HuH-7.5 (cell line): ENCODE measurements at places on chromosomes 3 and 15.
A peak's percentile ranks its signal among the peaks of the same experiment; 100 is the strongest.

DNA sequence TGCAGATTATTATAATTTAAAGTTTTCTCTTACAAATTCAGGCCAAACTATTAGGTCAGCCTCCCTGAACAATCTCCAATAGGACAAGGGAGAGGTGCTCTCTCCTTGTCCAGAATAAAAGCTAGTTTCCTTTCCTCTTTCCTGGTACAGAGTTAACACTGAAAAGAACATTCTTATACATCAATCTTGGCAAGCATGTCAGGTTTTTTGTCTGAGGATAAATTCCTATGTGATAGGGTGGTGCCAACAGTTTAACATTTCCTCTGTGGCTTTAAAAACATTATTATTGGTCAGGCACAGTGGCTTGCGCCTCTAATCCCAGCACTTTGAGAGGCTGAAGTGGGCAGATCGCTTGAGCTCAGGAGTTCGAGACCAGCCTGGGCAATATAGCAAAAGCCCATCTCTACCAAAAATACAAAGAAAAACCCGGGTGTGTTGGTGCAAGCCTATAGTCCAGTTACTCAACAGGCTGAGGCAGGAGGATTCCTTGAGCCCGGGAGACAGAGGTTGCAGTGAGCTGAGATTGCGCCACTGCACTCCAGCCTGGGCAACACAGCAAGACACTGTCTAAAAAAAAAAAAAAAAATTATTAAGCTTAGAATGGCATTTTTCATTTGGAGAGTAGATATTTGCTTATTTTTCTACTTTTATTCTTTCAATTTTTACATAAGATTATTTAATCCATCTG, 13.7 kb upstream of the ULK4 start:
- no peak for DNase-seq

- DNase-seq: no peak
Measured at GRCh38 chr3:133113526-133113925, 75.3 kb downstream of the TMEM108 start.

- no peak for DNase-seq
Measured at GRCh38 chr3:148606979-148607378, 90.7 kb upstream of the AGTR1 start.

GRCh38 chr15:64521726-64522164, 61.4 kb downstream of the ZNF609 start:
- DNase-seq: no peak

DNA sequence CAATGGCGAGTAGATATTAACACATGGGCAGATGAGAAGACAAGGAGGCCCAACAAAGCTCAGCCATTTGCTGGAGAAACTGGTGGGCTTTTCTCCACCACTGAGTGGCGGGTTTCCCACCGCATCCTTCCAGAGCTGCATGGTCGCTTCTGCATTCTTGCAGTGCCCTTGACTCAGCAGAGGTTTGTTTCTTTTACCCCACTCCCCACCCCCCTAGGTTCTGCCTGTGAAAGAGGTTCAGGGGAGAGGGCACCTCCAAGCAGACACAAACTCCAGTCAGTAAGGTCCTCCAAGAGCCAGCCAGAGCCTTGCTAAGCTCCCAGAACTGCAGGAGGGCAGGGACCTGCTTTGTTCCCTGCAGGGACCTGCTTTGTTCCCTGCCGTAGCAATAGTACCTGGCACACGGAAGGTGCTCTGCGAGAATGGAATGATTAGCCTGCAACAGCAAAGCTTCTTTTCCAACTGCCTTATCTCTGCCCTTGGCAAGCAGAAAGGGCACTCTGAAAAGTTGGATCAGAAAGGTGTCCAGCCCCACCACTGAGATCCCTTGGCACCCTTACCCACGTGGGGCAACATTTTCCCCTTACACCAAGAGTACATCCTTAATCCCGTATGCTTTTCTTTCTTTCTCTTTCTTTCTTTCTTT, 1.4 kb downstream of the PAQR5 start:
- DNase-seq: no peak

GRCh38 chr15:57460208-57460816, 84.0 kb downstream of the CGNL1 start:
- DNase-seq: no peak

DNA sequence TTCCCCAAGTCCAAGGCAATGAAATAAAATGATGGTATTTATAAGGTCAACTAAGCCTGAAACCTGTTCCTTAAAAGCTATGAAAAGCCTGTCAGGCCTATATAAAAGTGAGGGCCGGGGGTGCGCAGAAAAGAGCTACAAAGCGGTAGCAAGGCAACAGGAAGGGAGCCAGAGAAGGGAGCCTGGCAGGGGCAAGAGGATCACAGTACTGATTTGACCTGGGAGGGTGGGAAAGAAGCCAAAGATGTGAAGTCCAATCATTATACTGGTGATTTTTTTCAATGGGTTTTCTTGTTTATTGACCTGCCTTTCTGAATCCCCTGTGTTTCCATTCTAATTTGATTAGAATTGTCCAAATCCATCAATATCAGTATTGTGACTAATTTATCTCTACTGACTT, 64.3 kb upstream of the STT3B start:
- no peak for DNase-seq

- no peak for DNase-seq
Measured at GRCh38 chr15:52234596-52235541, 43.7 kb upstream of the GNB5 start.

- no peak for DNase-seq
Measured at GRCh38 chr15:99481951-99482230, 83.9 kb upstream of the MEF2A start.

DNA sequence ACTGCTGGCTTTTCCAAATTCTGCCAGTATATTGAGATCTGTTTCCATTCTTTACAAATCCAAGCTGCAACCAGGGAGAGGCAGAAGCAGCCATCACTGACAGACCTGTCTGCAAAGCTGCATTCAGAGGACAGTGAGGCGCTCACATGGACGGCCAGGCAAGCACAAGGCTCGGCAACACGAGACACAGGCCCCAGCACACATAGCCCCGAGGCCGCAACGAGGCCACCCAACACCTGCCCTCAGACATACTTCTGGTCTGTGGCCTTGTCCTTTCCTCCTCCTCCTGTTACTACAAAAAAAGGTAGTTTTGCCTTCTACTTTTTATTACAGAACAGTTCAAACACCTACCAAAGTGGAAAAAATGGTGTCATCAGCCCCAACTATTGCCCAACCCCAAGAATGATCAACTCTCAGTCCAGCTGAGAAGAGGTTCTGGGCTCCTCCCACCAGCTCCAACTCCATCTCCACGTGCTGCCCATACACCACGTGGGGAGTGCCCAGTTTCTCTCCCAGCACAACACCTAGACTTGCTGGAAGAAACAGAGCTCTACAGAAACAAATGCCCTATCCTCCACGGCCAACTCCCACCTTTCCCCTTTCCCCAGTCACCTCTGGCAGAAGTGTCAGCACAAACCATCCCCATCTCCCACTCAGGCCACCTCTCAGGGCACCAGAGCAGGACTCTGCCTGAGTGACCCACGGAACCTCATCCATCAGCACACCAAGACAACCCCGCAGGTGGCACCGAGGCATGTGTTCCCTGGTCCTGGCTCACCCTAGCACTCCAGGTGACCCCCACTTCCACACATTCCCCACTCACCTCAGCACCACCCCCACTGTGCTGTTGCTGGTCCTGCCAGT, 7.4 kb downstream of the ZXDC start:
- no peak for DNase-seq

- no peak for DNase-seq
Measured at GRCh38 chr15:73021139-73021621, 31.1 kb upstream of the NEO1 start.

DNA sequence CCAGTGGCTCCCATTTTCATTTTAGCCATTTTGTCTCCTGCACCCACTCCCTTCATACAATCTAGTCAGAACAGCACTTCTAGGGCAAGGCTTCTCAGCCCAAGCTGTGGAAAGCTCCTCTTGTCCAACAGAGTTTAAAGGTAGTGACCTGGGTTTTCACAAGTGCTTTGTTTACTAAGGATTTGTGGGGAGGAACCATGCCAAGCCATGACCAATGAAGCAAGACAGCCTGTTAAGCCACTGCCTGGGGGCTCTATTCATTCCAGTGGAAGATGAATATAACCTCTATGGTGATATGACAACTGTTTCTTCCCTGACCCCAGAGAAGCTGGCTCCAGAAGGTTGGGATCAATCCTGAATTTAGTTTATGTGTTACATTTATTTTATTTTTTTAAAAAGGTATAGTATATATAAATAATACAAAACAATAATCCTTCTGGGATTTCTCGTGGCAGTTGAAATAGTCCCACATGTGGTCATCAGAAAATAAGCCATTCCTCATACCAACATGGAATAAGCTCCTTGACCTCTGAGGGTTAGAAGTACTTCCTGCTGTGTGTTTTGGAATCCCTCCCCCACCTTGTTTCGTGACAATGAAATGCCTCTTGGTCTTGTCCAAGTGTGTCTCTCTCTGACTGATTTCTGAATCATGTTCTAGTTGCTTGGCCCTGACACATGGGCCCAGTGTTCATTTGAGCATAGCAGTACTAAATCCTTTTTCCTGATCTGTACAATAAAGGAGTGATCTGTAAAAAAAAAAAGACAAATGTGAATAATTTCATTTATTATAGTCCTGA, 13.3 kb upstream of the THUMPD3 start:
- DNase-seq: no peak

DNA sequence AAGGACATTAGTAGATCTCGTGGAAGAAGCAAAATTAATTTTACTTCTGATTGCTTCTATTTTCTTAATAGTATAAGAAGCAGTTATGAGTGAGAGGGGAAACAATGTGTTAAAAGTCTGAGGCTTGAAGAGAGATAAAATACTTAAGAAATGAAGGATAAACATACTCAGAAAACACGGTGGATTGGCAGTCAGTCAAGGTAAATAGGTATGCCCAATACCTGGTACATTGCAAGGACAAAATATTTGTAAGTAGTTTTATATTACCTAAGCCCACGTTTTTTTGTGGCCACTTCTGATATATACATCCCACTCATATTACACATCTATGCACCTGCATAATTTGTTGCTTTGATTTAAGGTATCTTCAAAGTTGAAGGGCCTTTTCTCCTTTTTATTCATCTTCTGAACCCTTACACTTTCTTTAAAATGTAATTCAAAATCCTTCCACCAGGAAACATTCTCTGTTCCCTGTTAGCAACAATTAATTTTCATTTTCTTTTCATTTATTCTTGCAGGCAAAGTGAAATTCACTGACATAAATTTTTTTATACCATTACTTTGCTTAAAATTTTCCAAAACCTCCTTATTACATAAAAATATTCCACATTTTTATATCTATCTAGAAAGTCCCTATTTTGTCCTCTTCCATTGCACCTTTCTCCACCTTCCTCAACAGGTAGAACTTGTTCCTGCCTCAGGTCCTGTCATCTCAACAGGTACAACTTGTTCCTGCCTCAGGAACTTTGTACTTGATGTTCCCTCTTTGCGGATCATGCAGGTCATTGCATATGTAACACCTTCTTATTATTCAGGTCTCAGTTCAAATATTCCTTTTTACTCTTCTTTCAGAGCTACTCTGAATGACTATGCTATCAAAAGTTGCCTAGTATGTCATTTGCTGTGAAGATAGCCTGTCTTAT, 755.7 kb upstream of the ALCAM start:
- DNase-seq: no peak

- DNase-seq: no peak
Measured at GRCh38 chr3:30751610-30752299, 142.7 kb downstream of the GADL1 start.

DNA sequence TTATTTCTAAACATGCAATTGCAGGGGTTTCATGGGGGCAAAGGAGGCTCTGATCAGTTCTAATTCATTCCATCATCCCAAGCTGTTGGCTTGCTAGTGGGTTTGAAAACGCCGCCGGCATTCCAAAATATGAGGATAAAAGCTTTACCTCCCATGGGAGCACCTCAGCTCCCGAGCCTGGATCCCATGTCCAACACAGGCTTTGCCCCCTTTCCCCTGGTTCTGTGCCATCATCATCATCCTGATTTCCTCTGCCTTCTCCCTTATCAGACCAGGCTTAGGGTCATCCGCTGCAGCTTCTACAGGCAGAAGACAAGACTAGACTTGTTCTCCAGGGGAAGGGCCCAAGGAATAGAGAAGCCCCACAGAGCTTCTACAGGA, 25.4 kb downstream of the SH3BP5 start:
- no peak for DNase-seq

- no peak for DNase-seq
Measured at GRCh38 chr3:134625462-134625861, 25.4 kb downstream of the KY start.

GRCh38 chr15:67080900-67081431, 15.6 kb downstream of the SMAD3 start:
- DNase-seq: no peak

GRCh38 chr15:42345504-42345903, 13.8 kb upstream of the CAPN3 start:
- DNase-seq: no peak

- DNase-seq: no peak
Measured at GRCh38 chr3:12590096-12590495, 33.2 kb downstream of the MKRN2 start.

- no peak for DNase-seq
Measured at GRCh38 chr3:43073836-43074220, 32.1 kb downstream of the POMGNT2 start.

DNA sequence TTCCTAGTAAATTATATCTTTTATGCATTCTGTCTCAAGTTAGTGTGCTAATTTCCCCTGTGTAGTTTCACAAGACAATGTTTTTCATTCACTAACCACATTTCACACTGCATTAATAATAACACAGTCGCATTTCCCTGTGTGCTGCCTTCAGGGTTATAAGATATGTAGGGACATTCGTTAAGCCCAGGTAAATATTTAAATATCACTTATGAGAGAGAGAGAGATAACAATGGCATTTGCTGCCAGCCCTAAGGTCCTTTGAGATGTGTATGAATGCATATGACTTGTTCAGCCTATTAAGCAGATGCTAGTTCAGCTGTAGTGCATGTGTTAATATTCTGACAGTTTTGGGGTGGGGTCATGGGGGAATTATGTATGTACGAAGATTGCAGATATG, 876.7 kb downstream of the NAALADL2 start:
- DNase-seq: no peak

- DNase-seq: no peak
Measured at GRCh38 chr3:193836918-193837317, 243.9 kb downstream of the OPA1 start.

GRCh38 chr3:155744626-155745324, at the start of gene PLCH1:
TSS of gene PLCH1 (minus strand) at chr3:155745071. CDS start at chr3:155704224, 40,847 bp downstream.
- peak; percentile 71 for DNase-seq

GRCh38 chr3:160671231-160671630, 5.7 kb upstream of the ARL14 start:
- DNase-seq: no peak

DNA sequence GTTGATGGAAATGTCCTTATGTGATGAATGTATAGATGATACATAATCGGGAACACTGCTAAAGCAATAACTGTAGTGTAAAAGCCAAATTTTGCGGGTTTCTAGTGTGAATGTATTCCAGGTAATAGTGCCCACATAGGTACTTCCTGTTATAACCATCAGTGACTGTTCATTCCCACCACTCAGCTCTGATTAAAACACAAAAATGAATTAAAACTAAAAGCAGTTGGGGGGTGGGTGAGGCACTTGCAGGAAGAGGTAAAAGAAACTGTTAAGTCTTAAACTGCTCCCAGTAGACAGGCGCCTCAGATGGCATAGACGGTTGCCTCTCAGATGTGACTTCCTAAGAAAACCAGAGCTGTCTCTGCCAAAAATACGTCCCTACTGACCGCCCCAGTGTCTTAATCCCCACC, 893 bp upstream of the MTHFS start:
- DNase-seq: no peak

- no peak for DNase-seq
Measured at GRCh38 chr3:72081471-72082185, 296.7 kb upstream of the PROK2 start.
